ENCODE measurements at places on chromosomes 5 and 9.

GRCh38 chr9:2420543-2420942 is 201.0 kb upstream of the VLDLR start:
- DNase-seq = no peak

GRCh38 chr9:75455444-75455921 is 367.2 kb downstream of the OSTF1 start:
- DNase-seq = no peak

GRCh38 chr9:114539701-114540380 is 34.6 kb upstream of the WHRN start:
- DNase-seq = no peak

DNA sequence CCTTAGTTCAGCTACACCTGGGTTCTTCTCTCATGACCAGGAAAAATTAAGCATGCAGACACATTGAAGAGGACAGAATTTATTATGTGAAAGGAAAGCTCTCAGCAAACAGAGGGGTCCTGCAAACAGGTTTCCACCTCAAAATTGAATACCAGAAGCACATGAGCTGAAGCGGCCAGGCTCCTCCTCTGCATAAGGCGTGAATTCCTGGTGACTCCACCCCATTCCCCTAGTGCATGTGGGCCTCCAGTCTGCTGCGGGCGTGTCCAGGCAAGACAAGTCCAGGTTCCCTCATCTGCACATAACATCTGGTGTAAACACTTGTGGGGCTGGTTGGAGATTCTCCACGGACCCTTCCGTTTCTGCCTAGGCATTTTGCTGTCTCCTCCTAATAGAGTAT is 1156.4 kb downstream of the FOXD4L5 start:
- no peak for DNase-seq

- DNase-seq = no peak
These were observed 96.8 kb downstream of the OR2K2 start for GRCh38 chr9:111232997-111233790.

DNA sequence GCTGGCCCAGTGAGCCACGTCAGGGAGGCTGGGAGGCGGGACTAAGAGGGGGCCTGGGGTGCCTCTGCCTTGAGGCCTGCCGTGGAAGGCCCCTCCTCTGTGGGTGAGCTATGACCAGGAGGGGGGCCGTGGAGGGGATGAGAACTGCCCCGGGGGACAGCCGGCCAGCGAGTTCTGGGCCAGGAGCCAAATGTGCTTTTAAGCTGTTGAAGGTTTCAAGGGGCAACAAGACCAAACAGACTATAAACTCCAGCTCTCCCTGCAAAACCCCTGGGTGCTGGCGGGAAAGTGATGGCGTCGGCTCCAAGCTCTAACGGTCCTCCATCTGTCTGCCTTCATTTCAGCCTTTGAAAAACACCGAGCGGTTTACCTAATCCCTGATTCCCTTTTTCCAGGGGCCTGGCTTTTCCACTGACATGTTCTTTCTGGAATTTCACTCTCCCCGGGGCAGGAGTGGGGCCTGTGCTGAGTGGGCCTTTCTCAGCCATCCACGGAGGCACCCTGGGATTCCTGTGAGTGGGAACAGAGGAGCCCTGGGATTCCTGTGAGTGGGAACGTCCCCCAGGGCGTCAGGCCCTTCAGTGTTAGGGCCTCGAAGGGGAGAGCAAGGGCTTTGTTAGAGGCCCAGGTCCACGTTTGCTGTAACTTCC is 65.6 kb downstream of the COL5A1 start:
- no peak for DNase-seq

GRCh38 chr9:74016004-74016403 is 481.1 kb upstream of the RORB start:
- DNase-seq = no peak

DNA sequence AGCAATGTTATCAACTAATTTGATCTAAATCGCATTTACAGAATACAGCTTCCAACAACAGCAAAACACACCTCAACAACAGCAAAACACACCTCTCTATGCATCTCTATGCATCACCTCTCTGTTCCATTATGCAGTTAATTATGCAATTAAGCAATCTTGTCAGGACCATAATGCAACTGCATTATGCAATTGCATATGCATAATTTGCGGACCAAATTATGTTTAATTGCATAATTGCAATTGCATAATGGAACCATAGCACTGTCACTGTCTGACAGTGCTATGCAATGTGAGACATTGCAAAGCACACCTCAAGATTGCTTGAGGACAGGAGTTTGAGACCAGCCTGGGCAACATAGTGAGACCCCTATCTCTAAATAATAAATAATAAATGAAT is 80.4 kb upstream of the PRSS3 start:
- DNase-seq = no peak

- no peak for DNase-seq
These were observed 26.0 kb downstream of the PSIP1 start for GRCh38 chr9:15484802-15485201.

- no peak for DNase-seq
These were observed 45.8 kb downstream of the SLC12A7 start for GRCh38 chr5:1065891-1066650.

- DNase-seq = no peak
These were observed 73.9 kb downstream of the SH3PXD2B start for GRCh38 chr5:172380301-172380986.

- no peak for DNase-seq
These were observed 16.9 kb downstream of the DNAJC18 start for GRCh38 chr5:139422307-139422893.

GRCh38 chr9:79769476-79770275 is 197.9 kb downstream of the TLE4 start:
- no peak for DNase-seq

- no peak for DNase-seq
These were observed 64.8 kb downstream of the PIP5K1B start for GRCh38 chr9:68769852-68770251.

DNA sequence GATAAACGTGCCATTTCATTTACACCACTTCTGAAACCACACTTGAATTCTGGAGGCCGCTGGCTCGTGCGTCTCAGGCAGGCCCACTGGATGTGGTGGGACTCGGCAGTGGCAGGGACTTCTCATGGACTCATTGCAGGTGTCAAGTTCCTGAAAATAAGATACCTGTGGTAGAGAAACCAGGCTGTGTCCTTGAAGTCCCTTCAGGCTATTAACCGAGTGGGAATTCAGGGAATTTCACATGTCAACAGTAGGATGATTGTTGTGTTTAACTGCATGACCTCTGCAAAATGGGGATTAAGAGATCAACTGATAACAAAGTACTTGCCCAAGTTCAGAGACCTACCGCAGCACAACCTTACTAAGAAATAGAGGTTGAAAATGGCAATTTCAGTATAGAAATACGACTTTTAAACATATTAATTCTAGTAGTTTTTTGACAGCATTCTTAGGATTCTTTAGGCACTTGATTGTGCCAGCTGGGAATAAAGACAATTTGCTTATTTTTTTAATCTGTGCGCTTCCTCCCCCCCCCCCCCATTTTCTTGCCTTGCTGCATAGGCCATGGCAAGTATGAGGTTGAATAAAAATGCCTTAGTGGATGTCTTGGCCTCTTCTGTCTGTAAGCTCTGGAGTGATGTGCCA is 26.8 kb downstream of the TRIP13 start:
- DNase-seq = no peak

DNA sequence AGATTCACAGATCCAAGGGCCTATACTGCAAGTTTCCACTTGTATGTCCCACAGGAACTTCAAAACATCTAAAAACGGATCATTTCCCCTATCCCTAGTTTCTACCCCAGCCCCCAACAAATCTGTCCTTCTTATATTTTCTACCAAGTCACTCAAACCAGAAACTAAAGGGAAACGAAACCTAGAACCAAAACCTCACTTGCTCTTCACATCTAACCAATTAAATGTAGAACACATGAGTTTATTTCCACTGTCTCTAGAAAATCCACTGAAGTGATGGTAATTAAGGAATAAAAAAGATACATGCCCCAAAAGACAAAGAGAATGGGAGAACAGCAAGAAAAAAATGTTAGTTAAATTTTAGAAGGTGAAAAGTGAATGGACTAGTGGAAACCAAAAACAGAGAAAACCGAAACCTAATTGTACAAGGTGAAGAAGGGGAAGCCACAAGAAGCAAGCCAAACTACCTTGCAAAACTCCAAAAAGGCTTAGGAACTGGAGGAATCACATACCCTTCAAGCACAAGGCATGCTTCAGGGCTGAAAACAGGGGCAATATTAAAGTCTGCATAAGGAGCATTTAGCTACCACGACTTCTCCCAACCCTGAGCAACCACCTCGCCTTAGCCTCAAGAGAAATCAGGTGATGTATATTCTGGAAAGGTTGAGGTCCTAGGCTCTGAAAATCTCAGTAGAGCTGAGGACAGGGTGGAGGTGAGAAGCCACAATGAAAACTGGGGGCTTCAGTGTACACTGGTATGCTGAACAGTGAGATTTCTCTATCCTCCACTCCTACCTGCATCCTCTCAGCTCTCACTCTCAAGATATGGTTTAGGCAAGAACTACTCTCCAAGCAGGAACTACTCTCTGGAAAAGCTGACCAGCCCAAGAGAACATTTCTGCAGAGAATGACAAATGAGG is 11.1 kb downstream of the SMU1 start:
- no peak for DNase-seq
